ENCODE measurements at places on chromosomes 2 and 18.
A peak's percentile ranks its signal among the peaks of the same experiment; 100 is the strongest.

DNA sequence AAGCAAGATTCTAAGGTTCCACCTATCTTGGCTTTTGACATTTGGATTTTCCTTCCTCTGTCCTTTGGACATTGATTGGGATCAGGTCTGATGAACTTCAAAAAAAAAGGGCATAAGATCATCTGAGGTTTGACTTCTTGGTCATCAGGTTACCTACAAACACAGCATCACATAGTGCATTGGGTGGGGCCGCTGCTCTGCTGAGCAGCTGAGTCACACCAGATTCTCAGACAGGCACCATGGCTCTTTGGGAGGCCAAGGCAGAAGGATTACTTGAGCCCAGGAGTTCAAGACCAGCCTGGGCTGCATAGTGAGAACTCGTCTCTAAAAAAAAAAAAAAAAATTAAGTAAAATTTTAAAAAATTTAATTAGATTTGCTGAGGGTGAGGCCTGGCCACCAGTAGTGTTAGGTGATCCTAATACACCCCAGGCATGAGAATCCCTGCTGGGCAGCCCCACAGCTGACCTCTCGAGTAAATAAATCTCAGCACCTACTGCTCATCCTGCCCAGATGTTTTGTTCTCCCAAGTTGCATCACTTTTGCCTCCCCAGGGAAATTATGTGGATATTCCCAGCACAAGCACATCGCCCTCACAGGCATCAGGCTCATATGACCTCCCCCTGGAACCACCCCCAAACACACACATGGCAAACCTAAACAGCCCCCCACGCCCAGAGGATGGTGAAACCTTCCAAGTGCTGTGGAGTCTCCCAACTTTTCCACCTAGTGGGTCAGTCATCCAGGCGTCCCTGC is 5.3 kb downstream of the MLPH start:
- peak; percentile 25 for DNase-seq

- no peak for DNase-seq
Observed at GRCh38 chr2:164302786-164303185, 318.5 kb downstream of the GRB14 start.

GRCh38 chr18:61825386-61825785 is 67.4 kb downstream of the RNF152 start:
- DNase-seq = no peak

- DNase-seq = peak; percentile 78
Observed at GRCh38 chr2:226583715-226584114, 215.9 kb downstream of the IRS1 start.

DNA sequence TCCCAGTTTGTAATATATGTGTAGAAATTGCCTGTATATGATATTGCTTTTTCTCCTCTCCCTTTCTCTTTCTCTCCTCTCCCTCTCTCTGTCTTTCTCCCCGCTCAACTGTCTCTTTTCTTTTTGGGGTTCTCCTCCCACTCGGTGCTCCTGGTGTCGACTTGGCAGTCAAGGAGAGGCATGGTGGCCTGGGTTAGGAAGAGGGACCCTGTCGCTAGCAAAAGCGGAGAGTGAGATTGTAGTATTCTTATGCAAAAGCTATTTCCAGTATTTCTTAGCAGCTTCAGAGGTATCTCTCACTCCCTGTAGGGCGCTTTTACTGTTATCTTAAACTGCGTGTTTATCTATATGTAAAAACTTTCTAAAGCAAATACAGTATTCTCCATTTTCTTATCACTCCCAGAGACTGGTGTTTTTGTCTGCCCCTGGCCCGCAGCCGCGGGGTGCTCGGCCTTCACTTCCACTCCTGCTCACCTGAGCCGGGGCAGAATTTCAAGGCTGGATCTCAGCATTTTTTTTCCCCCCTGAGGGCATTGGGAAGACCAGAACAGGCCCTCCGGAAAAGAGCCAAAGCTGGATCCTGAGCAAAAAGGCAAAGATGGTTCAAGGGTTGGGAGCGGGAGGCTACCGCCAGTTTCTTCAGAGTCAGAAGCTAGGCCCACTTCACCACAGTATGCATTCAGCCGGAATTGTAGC is 4.3 kb downstream of the SIX3 start:
- DNase-seq = no peak

DNA sequence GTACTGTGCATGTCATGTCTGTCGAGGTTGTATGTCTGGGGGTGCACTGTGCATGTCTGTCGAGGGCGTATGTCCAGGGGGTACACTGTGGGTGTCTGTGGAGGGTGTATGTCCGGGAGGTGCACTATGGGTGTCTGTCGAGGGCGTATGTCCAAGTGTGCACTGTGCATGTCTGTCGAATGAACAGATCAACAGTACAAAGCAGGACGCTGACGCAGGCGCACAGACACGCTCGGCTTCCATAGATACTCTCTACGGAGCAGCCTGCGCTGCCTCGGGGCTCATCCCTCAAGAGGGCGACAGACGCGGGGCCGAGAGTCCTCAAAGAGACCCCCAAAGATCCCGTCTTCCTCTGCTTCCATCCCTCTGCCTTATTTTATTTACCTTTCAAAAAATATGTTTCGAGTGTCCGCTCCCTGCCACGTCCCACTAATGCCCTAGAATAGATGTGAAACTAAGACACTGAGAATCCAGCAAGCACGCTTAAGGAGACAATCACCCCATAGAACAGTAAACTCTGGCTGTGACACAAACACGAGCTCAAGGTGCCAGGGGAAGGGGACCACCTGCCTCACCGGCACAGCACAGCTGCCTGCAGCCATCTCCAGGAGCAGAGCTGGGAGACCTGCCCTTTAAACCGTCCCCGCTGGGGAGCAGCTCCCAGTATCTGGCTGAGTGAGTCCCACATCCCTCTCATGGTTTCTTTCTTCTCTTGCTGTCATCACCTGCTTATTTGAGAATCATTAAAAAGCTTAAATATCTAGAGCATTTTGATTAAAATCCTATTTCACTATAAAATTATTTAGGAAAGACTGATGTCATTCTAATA is 250.5 kb upstream of the MYT1L start:
- DNase-seq = no peak

DNA sequence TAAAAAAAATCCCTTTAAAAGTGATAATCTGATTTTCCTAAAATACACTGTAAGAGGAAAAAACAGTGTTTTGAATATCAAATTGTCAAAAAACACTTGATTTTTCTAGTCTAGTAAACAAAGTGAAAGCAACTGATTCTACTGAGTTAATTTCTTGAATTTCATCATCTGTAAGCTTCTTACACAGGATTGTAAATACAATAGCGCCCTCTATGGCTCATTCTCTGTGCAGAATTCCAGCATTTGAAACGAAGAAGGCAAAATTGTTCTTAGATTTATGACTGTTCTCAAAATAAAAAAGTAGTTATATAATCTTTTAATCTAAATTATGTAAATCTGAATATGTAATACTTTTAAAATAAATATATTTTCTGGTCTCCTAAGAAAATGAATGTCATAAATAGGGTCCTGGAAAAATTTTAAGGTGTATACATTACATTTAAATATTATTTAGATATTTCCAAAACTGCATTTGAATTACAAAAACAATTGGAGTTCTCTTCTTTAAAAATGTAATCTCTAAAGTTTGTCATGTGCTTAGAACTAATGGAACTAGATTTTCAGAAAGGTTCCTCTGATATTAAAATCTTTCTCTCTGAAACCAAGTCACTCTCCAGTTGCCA is 176.9 kb upstream of the MC4R start:
- DNase-seq = peak; percentile 70

GRCh38 chr2:98472132-98472650 is 27.5 kb downstream of the INPP4A start:
- no peak for DNase-seq

- DNase-seq = no peak
Observed at GRCh38 chr2:65349863-65350262, 82.5 kb downstream of the SPRED2 start.

DNA sequence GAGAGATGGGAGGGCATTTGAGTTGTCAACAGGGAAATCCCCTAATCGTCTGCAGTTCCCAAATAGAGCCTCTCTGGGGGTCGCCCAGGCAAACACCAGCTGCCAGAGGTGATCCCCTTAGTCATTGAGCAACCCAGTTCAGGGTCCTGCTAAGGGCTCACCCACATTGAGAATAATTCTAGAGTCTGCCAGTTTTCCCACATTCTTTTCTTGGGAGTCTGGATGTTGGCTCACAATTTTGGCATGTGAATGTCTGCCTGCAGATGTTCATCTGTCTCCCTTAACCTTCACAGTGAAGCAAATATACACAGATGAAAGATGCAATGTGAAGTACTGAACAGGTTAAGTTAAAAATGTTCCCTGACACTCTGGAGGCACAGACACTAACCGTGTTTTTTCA is 11.4 kb upstream of the SMIM21 start:
- no peak for DNase-seq

DNA sequence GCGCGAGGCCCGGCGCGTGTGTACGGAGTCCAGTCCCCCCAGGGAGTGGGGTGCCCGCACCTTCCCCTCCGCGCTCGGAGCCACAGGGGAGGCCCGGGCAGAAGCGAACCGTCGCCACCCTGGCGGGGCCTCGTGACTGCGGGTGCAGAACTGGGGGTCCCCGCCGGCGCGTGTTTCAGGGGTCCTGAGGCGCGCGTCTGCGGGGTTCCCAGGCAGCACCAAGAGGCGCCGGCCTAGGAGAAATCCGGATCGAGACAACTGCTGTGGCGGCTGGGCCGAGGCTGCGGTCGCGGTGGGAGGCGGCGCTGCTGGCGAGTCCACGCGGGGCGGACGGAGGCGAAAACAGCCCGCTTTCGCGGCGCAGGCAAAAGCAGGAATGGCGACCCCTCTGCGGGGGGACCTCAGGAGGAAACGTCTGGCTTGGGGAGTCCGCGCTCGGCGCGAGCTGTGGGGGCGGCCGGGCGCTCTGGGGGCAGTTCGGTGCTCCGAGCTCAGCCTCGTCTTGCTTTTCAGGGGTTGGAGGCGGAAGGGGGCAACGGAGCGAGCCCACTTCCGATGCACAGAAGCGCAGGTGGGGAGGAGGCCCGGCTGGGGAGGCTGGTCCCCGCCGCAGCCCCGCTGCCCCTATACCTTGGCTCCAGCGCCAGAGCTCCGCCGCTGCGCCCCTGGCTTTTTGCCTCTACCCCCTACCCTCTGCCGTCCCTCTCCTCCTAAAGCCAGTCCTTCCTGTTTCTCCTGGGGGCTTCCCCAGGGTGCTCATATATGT is 81.5 kb upstream of the LDLRAD4 start:
- DNase-seq = no peak

GRCh38 chr2:182077448-182078142 is 91.9 kb downstream of the PPP1R1C start:
- DNase-seq = peak; percentile 74

DNA sequence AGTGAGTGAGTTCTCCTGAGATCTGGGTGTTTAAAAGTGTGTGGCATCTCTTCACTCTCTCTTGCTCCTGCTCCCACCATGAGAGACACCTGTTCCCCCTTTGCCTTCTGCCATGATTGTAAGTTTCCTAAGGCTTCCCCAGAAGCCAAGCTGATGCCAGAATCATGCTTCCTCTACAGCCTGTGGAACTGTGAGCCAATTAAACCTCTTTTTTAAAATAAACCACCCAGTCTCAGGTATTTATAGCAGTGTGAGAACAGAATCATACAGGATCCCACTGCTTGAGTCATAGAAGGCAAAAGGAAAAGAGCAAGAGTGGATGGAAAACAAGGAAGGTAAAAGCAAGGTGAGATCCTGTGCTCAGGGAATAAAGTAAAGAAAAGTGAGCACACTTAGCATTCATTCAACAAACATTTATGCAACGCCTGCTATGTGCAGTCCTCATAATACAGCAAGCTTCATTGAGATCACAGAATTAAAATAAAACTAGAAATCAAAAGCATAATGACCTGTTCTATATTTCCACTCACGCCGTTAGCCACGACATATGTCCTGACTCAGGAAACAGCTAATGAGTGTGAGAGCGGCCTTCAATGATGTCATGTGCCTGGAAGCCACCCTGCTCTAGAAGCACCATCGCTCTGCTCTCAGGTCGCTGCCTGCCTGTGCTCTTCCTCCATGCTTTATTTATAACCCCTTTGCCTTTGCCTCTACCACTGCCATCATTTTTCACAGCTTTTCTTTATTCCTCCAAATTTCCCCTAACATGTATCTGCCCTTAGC is 11.3 kb upstream of the COPS8 start:
- no peak for DNase-seq

DNA sequence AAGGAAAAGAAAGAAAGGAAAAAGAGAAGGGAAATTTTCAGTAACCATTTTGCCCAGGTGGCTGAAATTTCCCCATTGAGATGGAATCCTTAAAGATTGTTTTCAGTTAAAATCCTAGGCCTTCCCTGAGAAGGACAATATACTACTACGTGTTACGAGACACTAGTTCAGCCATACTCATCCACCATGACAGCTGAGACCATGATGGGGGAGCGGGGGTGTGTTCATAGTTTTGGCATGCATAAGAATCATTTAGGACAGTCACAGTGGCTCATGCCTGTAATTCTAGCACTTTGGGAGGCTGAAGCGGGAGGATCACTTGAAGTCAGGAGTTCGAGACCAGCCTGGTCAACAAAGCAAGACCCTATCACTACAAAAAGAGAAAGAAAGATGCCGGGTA is 28.0 kb downstream of the PLA2R1 start:
- no peak for DNase-seq

DNA sequence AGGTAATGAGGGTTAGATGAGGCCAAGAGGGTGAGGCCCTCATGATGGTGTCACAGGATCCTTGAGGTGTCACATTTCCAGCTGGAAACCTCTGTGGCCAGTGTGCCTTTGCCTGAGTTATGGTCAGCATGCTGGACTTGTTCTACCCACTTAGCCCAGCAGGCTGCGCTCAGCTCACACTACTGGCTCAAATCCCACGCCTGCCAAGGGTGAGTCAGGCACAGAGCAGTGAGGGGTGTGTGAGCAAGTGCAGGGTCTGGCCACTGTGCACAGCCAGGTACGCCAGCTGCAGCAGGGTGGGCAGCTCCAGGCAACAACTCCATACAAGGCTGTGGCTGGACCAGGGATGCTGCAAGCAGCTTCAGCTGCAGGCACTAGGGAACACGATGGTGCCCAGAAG is 616.6 kb upstream of the FSHR start:
- DNase-seq = peak; percentile 14

GRCh38 chr2:32228181-32228580 is 36.5 kb downstream of the NLRC4 start:
- DNase-seq = no peak

- no peak for DNase-seq
Observed at GRCh38 chr2:135952891-135953290, 32.5 kb downstream of the DARS1 start.

DNA sequence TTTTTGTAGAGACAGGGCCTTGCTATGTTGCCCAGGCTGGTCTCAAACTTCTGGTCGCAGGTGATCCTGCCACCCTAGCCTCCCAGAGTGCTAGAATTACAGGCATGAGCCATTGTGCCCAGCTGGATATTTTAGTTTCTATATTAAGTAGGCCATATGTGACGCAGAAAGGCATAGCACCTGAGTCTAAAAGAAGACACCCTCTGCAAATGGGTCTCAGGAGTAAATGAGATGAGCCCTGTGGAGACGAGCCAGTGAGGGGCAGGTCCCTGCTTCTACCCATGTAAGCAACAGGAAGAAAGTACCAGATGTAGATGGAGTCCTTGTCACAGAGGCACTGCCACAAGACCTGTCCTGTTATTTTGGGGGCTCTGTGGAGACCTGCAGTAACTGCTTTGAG is 322.4 kb downstream of the PTPRM start:
- no peak for DNase-seq

GRCh38 chr2:86213699-86214502 is 14.6 kb downstream of the MRPL35 start:
- no peak for DNase-seq
